ENCODE measurements at places on chromosomes 7 and 10. TPM values are rescaled to one million over a fixed set of nuclear protein-coding genes. Genes with fewer than 3 reads are reported as not detected.

- H3K4me1 ChIP-seq, result no peaks in the 10 kb centered on the region
- H3K36me3 ChIP-seq, result no peaks in the 10 kb centered on the region
- DNase-seq, result no peak
- H3K4me3 ChIP-seq, result no peak overlapping the region
These were observed 12.6 kb upstream of the PRPS1L1 start for GRCh38 chr7:18040196-18040595.

- H3K4me1 ChIP-seq, result no peaks in the 10 kb centered on the region
- no peak overlapping the region for H3K4me3 ChIP-seq
- no peaks in the 10 kb centered on the region for H3K27me3 ChIP-seq
These were observed 177.6 kb downstream of the VTI1A start for GRCh38 chr10:112624546-112625048.

- H3K4me3 ChIP-seq, result no peak overlapping the region
- no peak for DNase-seq
- no peaks in the 10 kb centered on the region for H3K36me3 ChIP-seq
- peaks cover 23% of the 10 kb centered on the region for H3K4me1 ChIP-seq
- H3K27ac ChIP-seq, result no peak overlapping the region
- H3K27me3 ChIP-seq, result no peaks in the 10 kb centered on the region
These were observed 10.9 kb downstream of the EPHB6 start for GRCh38 chr7:142865766-142866165.

The SPDYE16 gene
- polyA plus RNA-seq, result 1.1 TPM

The HOGA1 gene
- polyA plus RNA-seq, result 0.15 TPM

- H3K27me3 ChIP-seq, result no peaks in the 10 kb centered on the region
- H3K4me1 ChIP-seq, result no peaks in the 10 kb centered on the region
- no peaks in the 10 kb centered on the region for H3K36me3 ChIP-seq
- H3K27ac ChIP-seq, result no peak overlapping the region
- no peak overlapping the region for H3K4me3 ChIP-seq
- peak; percentile 15 for DNase-seq
These were observed 71.9 kb upstream of the TNS3 start for GRCh38 chr7:47653550-47654411.

GRCh38 chr10:46522295-46523118, 34.0 kb downstream of the GPRIN2 start:
- DNase-seq, result no peak
- H3K4me1 ChIP-seq, result 0 out of 2 replicates have a peak, but pooled peaks cover 7% of the 10 kb centered on the region
- no peaks in the 10 kb centered on the region for H3K27me3 ChIP-seq
- H3K27ac ChIP-seq, result no peak overlapping the region

- H3K36me3 ChIP-seq, result no peaks in the 10 kb centered on the region
- H3K27me3 ChIP-seq, result no peaks in the 10 kb centered on the region
These were observed 25.9 kb upstream of the ANKRD2 start for GRCh38 chr10:97546456-97547270.

DNA sequence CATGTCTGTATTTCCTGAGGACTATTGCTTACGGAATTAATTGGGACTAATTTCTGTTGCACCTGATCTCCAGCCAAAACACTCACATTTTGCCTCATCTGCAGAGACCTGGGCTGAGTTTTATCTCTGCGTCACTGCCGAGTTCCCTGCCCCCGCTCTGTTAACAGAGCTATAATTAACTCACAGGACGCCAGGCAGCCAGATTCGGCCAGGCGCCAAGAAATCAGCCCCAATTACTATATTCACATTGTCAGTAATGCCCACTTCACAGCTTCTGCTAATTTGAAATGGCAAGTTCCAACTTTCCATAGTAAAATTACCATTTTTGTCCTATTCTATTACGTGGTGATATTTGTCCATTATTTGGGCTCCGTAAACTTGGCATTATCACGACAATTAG, 130.5 kb downstream of the CUX1 start:
- no peak overlapping the region for H3K4me3 ChIP-seq
- H3K36me3 ChIP-seq, result no peaks in the 10 kb centered on the region
- peaks cover 41% of the 10 kb centered on the region for H3K4me1 ChIP-seq
- no peaks in the 10 kb centered on the region for H3K27me3 ChIP-seq

- DNase-seq, result peak; percentile 78
- H3K4me3 ChIP-seq, result peak overlapping the region; percentile 55
- H3K4me1 ChIP-seq, result peaks cover 8% of the 10 kb centered on the region
- H3K36me3 ChIP-seq, result no peaks in the 10 kb centered on the region
- H3K27me3 ChIP-seq, result peaks cover 9% of the 10 kb centered on the region
- no peak overlapping the region for H3K27ac ChIP-seq
These were observed 448 bp upstream of the SRPK2 start for GRCh38 chr7:105389088-105389650.

DNA sequence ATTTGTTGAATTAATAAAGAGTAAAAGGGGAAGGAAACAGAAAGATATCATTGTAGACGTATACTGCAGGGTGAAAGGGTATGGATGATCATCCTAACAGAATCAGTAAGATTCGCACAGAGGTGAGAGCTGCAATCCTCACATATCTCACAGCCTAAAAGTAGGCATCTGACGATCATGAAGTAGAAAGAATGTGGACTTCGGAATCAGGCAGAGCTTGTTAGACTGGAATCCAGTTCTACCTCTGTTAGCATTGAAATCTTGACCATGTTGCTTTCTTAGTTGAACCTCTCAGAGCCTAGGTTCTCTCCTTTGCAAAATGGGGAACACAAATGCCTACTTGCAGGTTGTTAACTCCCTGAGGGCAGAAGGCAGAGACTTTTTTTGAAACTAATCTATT, 320.0 kb upstream of the C7orf33 start:
- no peaks in the 10 kb centered on the region for H3K4me1 ChIP-seq
- no peak for DNase-seq
- H3K36me3 ChIP-seq, result no peaks in the 10 kb centered on the region
- no peaks in the 10 kb centered on the region for H3K27me3 ChIP-seq

GRCh38 chr7:26337232-26337865, 45.7 kb downstream of the SNX10 start:
- no peak for DNase-seq
- no peaks in the 10 kb centered on the region for H3K36me3 ChIP-seq
- H3K27ac ChIP-seq, result no peak overlapping the region
- H3K4me3 ChIP-seq, result no peak overlapping the region

The HECW1 gene
- 11.0 TPM for polyA plus RNA-seq

GRCh38 chr7:49840751-49841405, 67.4 kb downstream of the VWC2 start:
- H3K27me3 ChIP-seq, result no peaks in the 10 kb centered on the region
- no peak overlapping the region for H3K27ac ChIP-seq
- no peaks in the 10 kb centered on the region for H3K36me3 ChIP-seq
- H3K4me3 ChIP-seq, result no peak overlapping the region
- H3K4me1 ChIP-seq, result no peaks in the 10 kb centered on the region

The GIMAP4 gene
- polyA plus RNA-seq, result 0.19 TPM

DNA sequence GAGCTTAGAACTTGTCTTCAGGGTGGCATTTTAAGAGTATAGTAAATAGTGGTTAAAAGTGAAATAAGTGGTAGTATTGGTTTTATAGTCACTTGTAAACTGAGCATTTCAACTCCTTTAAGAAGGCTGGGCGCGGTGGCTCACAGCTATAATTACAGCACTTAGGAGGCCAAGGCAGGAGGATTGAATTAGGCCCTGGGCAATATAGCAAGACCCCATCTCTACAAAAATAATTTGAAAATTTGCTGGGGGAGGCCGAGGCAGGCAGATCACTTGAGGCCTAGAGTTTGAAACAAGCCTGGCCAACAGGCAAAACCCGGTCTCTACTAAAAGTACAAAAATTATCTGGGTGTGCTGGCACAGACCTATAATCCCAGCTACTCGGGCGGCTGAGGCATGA, 64.4 kb upstream of the BAMBI start:
- H3K27ac ChIP-seq, result no peak overlapping the region
- no peak for DNase-seq
- no peak overlapping the region for H3K4me3 ChIP-seq
- no peaks in the 10 kb centered on the region for H3K4me1 ChIP-seq

The ICA1 gene
- polyA plus RNA-seq, result 75.4 TPM

DNA sequence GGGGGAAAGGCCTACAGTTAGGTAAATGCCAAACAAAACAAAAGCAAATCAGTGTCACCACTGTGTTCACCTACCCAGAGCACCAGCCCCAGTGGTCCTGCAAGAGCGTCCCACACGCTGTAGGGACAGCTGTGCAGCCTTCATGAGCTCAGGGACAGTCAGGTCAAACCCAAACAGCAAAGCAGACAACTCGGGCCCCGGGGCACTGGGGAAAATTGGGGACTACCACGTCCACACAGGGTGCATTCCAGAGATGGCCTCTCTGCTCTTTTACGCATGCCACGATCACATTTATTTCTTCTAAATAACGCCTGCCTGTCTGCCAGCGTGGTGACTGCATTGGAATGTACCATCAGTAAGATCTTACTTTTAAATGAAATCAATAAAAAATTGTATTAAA, 21.7 kb downstream of the EBF3 start:
- H3K4me3 ChIP-seq, result no peak overlapping the region
- H3K27me3 ChIP-seq, result no peaks in the 10 kb centered on the region
- no peak for DNase-seq
- H3K36me3 ChIP-seq, result no peaks in the 10 kb centered on the region

DNA sequence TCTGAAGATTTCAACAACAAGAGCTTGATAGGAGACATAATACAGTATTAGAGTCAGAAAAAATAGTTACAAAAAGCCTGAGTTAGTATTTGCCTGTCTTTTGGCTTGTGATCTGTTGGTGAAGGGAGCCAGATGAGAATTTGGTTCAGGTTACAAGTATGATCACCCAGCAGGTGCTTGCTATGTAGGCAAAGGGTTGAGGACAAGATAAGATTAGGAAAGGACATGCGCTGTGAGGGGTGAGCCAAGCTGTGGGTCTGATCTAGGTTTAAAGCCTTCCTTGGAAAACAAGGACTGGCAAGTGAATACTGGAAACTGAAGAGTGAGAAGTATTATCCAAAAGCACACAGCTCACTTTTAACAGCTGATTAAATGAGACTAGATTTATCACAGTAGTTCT, 28.7 kb upstream of the CD36 start:
- H3K27me3 ChIP-seq, result no peaks in the 10 kb centered on the region
- H3K36me3 ChIP-seq, result no peaks in the 10 kb centered on the region
- no peak for DNase-seq

DNA sequence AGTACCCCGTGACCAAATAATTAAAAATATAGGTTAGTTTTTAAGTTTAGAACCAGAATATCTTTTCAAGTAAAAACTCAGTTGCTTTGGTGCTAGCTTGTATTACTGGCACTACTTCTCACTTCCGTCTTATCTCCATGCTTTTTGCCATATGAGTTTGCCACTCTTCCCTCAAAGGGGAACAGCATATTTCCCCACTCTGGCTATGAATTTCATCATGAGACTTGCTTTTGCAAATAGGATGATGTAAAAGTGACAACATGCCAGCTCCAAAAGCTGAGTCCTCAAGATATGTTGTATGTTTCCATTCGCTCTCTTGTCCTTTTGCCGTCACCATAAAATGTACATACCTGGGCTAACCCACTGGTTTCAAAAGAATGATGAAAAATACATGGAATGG, 178.1 kb upstream of the SEMA3A start:
- no peaks in the 10 kb centered on the region for H3K27me3 ChIP-seq
- no peaks in the 10 kb centered on the region for H3K4me1 ChIP-seq
- H3K27ac ChIP-seq, result no peak overlapping the region
- no peaks in the 10 kb centered on the region for H3K36me3 ChIP-seq
- DNase-seq, result no peak
- H3K4me3 ChIP-seq, result no peak overlapping the region

The MORN4 gene
- polyA plus RNA-seq, result 50.0 TPM

The ECHDC3 gene
- 13.5 TPM for polyA plus RNA-seq

- H3K27me3 ChIP-seq, result no peaks in the 10 kb centered on the region
- no peak for DNase-seq
- no peaks in the 10 kb centered on the region for H3K36me3 ChIP-seq
These were observed 422.5 kb downstream of the HTR7 start for GRCh38 chr10:90435296-90435695.

The DOCK1 gene
- polyA plus RNA-seq, result 10.7 TPM

The AGAP9 gene
- polyA plus RNA-seq, result 5.8 TPM

GRCh38 chr10:110141871-110142635, 65.4 kb upstream of the MXI1 start:
- H3K36me3 ChIP-seq, result no peaks in the 10 kb centered on the region
- no peaks in the 10 kb centered on the region for H3K4me1 ChIP-seq
- no peak for DNase-seq
- no peak overlapping the region for H3K4me3 ChIP-seq
- no peak overlapping the region for H3K27ac ChIP-seq

The CAV2 gene
- 4.2 TPM for polyA plus RNA-seq

- no peak for DNase-seq
- H3K36me3 ChIP-seq, result no peaks in the 10 kb centered on the region
- H3K4me3 ChIP-seq, result no peak overlapping the region
- H3K27me3 ChIP-seq, result no peaks in the 10 kb centered on the region
These were observed 26.5 kb downstream of the MDH2 start for GRCh38 chr7:76074306-76074971.

- no peak overlapping the region for H3K4me3 ChIP-seq
- H3K27me3 ChIP-seq, result no peaks in the 10 kb centered on the region
These were observed 62.6 kb downstream of the CUL2 start for GRCh38 chr10:35027567-35027966.

GRCh38 chr10:72062382-72062781, 26.0 kb downstream of the SPOCK2 start:
- DNase-seq, result no peak
- H3K36me3 ChIP-seq, result no peaks in the 10 kb centered on the region
- no peaks in the 10 kb centered on the region for H3K27me3 ChIP-seq
- H3K4me3 ChIP-seq, result no peak overlapping the region
- no peaks in the 10 kb centered on the region for H3K4me1 ChIP-seq

DNA sequence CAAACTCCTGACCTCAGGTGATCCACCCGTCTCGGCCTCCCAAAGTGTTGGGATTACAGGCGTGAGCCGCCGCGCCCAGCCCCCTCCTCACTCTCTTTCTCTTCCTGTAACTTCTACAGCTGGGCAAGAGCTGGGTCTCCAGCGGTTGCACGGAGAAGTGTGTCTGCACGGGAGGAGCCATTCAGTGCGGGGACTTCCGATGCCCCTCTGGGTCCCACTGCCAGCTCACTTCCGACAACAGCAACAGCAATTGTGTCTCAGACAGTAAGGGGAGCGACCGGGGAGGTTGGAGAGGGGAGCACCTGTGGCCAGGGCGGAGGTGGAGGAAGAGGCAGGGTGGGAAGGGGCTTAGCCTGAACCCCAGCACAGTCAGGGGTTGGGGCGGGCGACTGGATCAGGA, 41.4 kb downstream of the EPHB4 start:
- peak; percentile 71 for DNase-seq
- no peak overlapping the region for H3K27ac ChIP-seq
- H3K4me1 ChIP-seq, result no peaks in the 10 kb centered on the region
- no peaks in the 10 kb centered on the region for H3K36me3 ChIP-seq
